ENCODE measurements at places on chromosomes 1 and 21.

GRCh38 chr1:62352387-62352786 is 33.2 kb upstream of the KANK4 start:
- DNase-seq = no peak

DNA sequence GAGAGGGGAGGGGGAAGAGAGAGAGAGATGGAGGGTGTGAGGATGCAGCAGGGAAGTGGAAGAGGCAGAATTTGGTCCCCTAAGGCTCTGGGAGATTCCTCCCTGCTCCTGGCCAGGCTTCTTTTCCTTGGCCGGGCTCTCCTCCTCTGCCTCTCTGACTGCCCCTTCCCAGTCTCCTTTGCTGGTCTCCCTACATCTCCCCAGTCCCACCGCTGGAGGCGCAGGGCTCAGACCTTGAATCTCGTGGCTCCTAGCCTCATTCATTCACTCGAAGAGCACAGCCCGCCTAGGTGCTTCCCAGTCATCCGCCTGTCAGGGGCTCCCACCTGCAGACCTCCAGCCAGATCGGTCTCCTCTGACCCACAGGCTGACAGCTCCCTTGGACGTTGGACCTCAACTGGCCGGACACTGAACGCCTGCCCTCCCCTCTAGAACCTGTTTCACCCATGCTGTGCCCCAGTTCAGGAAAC is 76.5 kb downstream of the VWA5B1 start:
- no peak for DNase-seq

- no peak for DNase-seq
These were observed 233.9 kb upstream of the SNX7 start for GRCh38 chr1:98427664-98428063.

DNA sequence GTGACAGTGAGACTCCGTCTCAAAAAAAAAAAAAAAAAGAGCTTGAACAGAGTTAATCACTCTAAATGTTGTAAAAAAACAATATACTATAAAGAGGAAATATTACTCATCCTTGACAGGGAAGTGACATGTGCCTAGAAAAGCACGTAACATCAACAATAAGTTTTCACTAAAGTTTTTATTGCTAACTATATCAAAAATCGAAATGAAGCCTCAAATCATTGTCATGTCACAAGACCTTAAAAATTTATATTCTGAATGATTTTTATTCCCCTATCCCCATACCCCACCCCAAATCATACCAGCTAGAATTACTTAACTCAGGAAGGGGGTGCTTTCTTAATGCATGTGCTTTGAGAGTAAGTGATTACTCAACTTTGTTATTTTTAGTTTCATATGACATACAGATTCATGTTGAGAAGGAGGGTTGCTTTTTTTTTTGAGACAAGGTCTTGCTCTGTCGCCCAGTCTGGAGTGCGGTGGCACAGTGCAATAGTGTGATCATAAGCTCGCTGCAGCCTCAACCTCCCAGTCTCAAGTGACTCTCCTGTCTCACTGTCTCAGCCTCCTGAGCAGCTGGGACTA is 53.6 kb upstream of the MUTYH start:
- peak; percentile 41 for DNase-seq

GRCh38 chr1:87204921-87205320 is 123.8 kb upstream of the LMO4 start:
- no peak for DNase-seq

- DNase-seq = no peak
These were observed 57.6 kb downstream of the WLS start for GRCh38 chr1:68174738-68175113.

DNA sequence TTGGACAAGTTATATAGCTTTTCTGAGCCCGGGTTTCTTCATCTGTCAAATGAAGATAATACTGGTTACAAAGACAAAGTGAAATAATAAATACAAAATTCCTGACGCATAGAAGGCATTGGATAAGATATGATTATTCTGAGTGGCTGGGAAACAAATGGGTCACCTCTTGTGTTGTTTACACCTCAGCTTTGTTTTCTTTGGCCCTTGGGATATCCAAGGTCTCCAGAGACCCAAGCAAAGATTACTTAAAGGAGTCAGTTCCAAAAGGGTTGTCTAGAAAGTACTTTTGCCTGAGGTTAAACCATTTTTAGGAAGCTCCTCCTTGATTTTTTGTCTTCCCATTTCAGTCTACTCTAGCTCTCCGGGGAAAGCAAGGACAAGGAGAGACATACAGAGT is 9.7 kb downstream of the KHDRBS1 start:
- DNase-seq = no peak

GRCh38 chr1:197224160-197224559 is 43.9 kb upstream of the CRB1 start:
- DNase-seq = no peak

GRCh38 chr1:186722711-186723309 is 42.6 kb upstream of the PTGS2 start:
- DNase-seq = no peak

GRCh38 chr1:6235296-6235677 is 477 bp downstream of the ICMT start:
- no peak for DNase-seq

DNA sequence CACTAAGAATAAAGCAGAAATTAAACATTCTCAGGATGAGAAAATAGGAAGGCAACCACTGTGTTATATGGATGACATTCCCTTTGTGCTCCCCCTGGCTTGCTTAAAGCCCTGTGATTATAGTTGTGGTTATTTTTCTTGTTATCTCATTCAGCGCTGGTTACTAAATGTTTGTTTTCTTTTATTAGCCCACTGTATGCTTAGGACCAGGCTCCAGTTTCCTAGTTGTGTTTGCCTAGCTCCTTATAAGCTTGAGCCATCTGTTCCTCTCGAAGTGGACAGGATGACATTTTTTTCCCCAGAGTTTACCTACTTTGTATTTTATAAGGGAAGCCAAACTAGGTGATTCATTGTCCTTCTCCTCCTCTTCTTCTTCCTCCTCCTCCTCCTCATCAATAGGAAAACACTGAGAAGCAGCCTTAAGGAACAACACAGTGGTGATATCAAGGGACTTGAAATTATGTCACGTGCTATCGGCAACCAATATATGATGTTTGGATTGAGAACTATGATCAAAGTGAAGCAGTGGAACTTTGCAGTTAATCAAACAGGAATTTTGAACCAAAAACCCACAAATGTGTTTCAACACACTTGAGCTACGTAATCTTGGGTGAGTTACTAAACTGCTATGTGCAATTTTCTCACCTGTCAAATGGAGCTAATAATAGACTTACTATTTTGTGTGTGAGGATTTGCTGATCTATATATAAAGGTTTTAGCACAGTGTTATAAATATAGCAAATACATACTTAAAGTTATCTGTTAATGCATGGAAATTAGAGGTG is 35.1 kb upstream of the RGS7 start:
- DNase-seq = no peak

GRCh38 chr1:222817529-222817928 is 2.7 kb downstream of the DISP1 start:
- no peak for DNase-seq

DNA sequence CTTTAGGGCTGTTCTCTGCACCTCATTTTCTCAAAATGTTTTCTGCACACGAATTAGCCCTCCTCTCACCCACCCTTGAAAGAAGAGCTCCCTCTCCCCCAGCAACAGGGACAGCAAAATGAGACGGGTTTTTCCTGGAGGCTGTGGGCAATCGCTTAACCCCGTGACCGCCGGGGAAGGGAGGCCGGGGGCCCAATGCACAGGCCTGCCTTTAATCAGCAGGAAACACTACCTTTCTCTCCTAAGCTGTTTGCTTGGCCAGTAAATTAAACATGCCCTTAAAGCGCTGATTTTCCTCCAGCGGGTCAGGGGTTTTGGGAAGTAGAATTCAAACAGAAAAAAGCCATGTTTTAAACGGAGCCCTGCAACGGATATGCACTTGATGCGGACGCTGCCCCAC is 114.4 kb downstream of the PRDM16 start:
- DNase-seq = no peak

GRCh38 chr1:102901996-102902395 is 206.3 kb downstream of the COL11A1 start:
- no peak for DNase-seq

DNA sequence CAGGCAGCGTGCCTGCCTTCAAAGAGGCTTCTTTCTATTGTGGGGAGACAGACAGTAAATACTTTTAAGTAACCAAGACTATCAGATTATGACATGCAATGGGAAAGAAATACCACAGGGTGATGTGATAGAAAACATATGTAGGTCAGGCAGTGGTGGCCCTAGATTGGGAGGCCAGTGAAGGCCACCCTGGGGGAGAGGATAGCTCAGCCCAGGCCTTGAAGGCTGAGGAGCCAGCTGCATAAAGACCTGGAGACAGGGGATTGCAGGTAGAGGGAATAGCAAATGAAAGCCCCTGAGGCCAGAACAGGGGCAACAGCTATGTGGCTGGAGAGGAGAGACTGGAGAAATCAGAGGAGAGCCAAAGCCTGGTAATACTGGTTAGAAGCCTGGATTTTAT is 4.0 kb downstream of the SOX13 start:
- DNase-seq = no peak

GRCh38 chr1:93649231-93649630 is 32.4 kb downstream of the BCAR3 start:
- DNase-seq = no peak

GRCh38 chr1:222877854-222878253 is 63.0 kb downstream of the DISP1 start:
- no peak for DNase-seq

- no peak for DNase-seq
These were observed 17.5 kb upstream of the ALPL start for GRCh38 chr1:21491488-21492355.

GRCh38 chr1:49765034-49765433 is 258.7 kb downstream of the AGBL4 start:
- no peak for DNase-seq

DNA sequence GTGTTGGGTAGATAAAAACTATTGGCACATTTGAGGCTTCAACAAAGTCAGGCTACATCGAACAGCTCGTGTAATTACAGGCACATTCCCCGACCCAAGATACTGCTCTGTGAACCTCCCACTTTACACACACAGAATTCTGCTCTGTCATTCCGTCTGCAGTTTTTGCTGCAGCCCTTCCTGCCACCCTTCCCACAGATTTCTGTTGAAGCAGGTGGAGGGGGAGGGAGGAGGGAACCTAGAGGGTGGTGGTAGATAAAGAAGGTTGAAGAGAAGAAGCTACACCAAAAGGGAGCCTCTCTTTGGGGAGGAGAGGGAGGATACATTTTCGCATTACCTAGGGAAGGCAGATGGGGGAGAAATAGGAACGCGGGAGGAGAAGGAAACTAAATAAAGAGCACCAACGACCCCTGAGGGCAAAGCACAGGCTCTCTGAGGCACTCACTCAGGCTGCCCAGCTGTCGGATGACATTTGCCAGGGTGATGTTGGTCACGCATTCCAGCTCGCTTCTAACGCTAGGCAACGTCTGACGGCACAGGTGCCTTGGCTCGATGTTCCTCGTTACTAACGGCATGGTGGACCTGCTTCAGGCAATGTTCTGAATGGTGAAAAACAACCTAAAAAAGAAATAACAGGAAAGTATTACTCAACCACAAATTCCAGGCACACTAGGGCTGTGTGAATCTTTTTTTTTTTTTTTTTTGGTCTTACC is 36.0 kb downstream of the GPR3 start:
- no peak for DNase-seq

DNA sequence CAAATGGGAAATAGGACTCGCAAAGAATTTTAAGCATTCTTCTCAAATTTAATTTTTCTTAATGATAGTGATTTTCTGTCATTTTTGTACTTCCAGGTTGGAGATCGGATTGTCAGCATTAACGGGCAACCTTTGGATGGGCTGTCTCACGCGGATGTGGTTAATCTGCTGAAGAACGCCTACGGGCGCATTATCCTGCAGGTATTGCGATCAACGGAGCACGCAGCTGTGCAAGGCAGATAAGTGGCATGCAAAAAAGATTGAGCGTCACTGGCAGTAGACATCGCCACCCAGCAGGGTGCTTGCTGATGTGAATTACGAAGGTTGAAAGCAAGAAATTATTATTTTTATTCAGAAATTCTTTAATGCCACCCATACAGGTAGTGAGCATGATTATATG is 65.9 kb upstream of the L1TD1 start:
- no peak for DNase-seq

DNA sequence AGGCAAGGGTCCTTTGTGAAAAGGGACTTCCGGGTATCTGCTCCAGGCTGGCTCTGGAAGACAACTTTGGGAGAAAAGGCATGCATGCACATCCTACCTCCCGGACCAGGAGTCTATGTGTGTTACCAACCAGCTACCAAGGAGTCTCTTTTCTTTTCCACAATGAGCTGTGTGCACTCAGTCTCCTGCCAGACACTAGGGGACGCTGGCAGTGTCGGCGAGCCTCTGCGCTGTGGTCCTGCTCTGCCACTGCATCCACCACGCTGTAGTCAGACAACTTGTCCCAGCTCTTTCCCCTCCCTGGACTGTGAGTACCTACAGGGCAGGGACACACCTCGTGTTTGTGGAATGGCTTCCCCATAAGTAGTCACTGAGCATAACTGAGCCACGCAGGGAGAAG is 5.1 kb upstream of the SSR2 start:
- DNase-seq = no peak

DNA sequence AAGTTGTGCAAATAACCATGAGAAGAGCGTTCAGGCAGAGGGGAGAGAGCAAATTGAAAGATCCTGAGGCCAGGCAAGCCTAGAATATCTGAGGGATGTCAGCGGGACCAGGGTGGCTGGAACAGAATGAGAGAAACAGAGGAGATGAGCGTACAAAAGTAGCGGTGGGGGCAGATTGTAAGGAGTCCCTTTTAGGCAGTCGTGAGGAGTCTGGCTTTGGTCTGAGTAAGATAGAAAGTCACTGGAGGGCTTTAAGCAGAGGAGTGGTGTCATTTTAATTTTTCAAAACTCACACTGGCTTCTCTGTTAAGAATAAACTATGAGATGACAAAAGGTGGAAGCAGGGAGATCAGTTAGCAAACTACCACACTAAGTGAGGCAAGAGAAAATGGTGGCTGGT is 24.2 kb downstream of the ATP5PF start:
- no peak for DNase-seq

- no peak for DNase-seq
These were observed 8.0 kb upstream of the ELAPOR1 start for GRCh38 chr1:109105881-109106280.

DNA sequence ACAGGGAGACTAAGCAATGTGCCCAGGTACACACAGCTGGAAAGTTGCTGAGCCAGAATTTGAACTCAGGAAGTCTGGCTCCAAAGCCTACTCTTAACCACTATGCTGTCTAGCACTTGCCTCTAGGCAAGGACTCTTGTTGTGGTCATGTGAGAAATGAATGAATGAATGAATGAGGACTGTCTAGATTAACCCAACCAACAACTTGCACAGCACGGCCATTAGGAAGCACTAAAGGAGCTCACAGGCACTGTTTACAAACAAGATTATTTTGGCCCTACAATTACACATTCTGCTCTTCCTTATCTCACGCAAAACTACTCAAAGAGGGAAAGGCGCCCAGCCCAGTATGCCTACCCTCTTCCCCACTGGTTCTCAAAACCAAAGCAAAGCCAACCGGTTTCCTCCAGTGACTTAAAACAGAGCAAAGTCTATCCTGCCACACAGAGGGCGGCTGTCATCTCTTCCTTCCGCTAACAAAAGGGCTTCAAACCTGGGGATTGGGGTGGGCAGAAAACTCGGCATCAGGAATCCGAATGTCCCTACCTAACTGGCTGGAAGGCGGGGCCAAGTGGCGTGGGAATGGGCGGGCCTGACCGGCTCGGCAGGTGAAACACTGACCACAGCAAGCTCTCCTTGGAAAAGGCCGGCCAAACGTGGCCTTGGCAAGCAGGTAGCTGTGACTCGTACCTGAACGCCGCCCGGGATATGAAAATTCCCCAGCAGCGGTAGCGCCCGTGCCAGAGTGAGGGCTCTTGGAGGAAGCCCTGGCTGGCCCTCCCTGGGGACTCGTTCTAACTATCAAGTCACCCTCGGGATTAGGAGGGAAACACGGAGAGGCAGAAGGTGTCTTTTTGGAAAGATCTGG is 948 bp downstream of the STK40 start:
- DNase-seq = no peak

Measured in activated B cell treated with CpG ODN at 0.5 μM for 24 hours (primary cell).